ENCODE measurements at places on chromosomes 16 and 17.

GRCh38 chr17:65434251-65434650, 127.2 kb downstream of the AXIN2 start:
- DNase-seq: no peak

DNA sequence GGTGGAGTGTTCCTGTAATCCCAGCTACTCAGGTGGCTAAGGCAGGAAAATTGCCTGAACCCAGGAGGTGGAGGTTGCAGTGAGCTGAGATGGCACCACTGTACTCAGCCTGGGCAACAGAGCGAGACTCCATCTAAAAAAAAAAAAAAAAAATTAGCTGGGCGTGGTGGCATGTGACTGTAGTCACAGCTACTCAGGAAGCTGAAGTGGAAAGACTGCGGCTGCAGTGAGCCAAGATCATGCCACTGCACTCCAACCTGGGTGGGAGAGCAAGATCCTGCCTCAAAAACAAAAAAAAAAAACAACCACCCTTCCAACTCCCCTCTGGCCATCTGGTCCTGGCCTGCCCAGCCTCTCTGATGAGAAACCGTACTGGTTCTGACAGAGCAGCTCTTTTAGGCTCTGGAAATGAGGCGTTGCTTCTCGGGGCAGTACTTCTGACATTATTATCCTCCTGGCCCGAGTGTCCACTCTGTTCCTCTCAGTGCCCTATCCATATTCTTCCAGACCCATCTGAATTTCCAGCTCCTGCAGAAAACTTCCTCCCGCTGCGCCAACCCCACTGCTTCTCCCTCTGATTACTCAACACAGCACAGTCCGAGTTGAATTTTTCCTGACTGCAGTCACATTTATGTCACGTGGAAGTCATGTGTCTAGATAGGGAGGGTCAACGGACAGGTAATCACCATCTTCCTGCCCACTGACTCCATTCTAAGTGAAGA, 13.3 kb downstream of the GGA2 start:
- DNase-seq: no peak

DNA sequence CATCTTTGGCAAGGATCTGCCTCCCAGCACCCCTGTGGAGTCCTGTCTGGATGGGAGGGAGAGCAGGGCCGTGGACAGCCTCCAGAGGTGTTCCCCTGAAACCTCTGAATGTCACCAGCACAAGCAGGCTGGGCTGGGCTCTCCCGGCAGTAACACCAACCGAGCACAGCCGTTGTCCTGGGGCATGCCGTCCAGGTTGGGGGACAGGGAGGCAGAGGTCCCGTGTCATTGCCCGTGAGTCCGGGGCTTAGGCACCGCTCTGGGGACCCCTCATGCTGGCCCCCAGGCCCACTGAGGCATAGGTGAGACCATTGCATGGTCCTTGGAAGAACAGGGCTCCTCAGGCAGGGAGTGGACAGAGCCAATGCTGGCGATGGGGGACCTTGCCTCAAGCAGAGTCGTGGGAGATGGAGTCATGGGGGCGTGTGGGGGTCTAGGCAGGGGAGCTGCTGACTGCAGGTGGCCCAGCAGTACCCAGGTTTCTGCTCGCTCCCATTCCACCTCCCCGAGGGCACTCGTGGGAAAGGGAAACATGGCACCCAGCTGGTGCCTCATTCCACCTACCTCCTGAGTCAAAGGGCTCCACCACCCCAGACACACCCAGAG, 17.5 kb downstream of the ENDOV start:
- no peak for DNase-seq

DNA sequence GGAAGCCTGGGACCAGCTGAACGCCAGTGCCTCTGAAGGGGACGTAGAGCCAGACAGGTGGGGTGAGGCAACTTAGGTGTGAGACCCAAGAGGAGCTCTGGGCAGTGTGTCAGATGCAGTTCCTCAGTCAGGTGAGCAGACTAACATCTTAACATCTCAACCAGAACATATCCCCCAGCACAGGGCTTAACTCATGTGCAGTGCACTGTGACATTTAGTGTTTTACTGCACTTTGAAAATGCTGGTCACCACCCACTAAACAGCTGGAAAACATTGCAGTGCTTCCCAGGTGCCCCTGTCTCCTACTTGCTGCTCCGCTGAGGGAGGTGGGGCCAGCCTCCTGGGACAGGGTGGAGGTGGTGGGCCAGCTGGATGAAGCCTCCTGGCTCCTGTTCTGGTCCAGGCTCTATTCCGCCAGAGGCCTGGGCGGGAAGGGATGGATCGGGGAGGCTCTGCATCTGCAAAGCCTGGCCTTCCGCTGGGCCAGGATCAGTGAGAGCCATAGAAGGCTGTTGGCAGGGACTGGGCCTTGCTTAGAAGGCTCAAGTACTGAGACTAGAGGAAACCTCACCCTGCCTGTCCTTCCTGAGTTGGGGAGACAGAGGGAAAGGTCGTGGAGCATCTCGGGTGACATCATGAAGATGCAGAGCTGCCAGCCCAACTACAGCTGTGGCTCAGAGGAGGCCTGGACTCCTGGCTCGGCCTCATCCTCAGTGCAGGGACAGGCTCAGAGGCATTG, 7.9 kb upstream of the MRC2 start:
- DNase-seq: no peak

GRCh38 chr17:69069226-69069750, 8.6 kb upstream of the ABCA9 start:
- no peak for DNase-seq

DNA sequence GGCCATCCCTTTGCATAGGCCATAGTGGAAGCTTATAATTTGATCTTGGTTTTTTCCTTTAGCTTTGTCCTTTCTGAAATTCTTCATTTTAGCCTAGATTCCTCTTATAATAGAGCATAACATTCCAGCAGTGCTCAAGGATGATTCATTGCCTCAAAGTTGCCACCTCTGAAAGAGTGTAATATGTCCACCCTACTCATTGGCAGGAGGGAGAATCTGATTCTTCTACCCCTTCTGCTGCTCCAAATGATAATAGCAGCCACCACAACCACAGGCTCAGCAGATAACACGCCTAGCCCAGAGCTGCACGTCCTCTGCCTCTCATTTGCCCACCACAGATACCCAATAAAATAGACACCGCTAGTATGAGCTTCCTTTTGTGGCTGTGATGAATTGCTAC, 337.4 kb upstream of the HSBP1 start:
- DNase-seq: no peak
